ENCODE measurements at places on chromosomes 3 and 15.

DNA sequence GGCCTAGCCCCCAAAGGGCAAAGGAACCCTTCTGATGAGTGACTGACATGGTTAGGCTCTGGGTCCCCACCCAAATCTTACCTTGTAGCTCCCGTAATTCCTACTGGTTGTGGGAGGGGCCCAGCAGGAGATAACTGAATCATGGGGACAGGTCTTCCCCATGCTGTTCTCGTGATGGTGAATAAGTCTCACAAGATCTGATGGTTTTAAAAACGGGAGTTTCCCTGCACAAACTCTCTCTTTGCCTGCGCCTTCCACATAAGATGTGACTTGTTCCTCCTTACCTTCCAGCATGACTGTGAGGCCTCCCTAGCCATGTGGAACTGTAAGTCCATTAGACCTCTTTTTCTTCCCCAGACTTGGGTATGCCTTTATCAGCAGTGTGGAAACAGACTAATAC lies 16.9 kb downstream of the TKT start:
- DNase-seq = no peak

GRCh38 chr15:61715082-61715481 lies 345.2 kb downstream of the VPS13C start:
- DNase-seq = no peak

- no peak for DNase-seq
Measured at GRCh38 chr3:133831966-133832801, 26.6 kb downstream of the SRPRB start.

DNA sequence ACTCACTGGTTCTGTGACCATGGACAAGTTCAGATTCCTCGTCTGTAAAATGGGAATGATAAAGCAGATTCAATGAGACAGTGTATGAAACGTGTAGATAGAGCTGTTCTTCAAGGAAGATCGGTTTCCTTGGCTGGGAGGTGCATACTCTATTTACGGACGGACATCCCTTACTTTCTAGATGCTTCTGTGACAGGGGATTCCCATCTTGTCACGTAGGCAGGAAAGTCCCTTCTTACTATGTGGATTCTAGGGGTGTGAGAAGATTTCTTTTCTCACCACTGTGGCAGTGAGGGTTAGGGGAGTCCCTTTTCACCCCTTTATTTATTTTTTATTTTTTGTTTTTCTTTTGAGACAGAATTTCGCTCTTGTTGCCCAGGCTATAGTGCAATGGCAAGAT lies 180.9 kb upstream of the TBL1XR1 start:
- no peak for DNase-seq

DNA sequence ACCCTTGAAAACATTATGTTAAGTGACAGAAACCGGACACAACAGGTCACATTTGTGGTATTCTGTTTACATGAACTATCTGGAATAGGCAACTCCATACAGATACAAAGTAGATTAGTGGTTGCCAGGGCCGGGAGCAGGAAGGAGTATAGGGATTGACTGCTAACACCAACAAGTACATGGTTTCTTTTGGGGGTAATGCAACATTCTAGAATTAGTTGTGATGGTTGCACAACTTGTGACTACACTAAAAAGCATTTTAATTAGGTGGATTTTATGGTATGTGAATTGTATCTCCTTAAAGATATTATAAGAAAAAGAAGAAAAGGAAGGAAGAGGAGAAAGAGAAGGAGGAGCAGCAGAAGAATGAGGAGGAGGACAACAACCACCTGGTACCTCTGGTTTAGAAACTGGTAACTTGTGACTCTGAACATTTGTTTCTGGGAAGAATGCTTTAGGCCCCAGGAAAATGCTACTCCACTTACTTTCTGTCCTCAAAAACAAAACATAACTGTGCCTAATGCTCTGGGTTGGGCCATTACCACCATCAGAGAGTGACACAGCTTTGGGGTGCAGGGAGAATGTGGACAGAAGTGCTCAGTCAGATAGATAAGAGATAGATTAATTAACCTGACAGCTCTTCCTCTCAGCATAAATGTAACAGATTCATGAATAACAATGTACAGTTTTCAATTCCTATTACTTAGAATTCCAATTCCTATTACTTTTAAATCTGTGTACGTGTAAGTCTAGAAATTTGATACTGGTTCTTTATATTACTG lies 20.3 kb downstream of the SETMAR start:
- DNase-seq = no peak

DNA sequence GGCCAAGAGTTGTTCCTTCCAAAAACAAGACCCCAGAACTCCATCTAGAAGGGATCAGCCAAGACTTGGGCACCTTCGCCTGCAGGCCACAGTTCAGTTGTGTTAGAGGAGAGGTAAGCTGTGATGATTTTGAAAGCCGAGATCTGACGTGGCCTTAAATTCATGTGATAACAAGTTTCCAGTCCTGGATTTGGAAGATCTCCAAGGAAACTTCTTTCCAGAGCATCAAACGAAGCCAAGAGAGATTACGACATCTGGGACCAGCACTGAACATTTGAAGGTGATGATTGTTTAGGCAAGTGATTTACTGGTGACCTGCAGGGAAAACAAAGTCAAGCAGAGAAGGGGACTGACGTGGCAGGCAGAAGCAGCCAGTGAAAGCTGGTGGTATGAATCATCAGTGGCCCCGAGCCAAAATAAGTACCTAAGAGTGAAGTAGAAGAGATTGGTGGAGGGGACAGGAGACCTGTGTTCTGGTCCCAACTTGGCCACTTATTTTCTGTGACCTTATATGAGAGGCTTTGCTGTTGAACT lies 339.0 kb upstream of the PROK2 start:
- DNase-seq = no peak

DNA sequence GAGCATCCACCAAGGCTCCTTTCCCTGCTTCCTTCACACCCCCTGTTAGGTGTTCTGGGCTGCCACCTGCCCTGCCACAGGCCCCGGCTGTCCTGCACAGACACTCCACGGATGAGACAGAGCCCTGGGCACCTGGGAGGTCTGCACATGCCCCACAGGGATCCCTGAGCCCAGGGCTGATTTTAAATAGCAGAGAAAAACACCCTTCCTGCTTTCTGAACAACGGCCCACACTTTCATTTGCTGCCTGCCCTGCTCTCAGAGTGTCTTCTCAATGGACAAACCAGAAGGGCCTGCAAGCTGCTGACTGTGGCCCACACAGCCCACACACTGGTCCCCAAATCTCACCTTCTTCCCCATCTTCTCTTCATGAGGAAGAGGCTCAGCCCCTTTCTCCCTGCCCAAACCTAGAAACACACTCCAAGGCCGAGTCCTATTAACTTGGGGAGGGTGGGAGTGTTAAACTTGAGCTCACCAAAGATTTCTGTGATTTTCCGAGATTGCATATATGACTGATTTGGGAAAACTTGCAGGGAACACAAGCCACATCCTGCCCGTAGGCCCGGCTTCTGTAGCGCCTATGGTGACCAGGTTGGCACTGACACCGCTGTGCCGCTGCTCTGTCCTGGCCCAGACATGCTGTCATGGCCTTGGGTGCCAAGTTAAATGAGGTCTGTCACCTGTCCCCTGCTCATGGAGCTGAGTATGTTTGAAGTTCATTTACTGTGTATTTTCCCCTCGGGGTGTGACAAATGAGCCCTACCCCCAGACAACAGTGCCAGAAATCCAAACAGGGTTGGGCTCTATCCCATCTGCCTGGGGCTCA lies 47.2 kb upstream of the KLF13 start:
- no peak for DNase-seq

DNA sequence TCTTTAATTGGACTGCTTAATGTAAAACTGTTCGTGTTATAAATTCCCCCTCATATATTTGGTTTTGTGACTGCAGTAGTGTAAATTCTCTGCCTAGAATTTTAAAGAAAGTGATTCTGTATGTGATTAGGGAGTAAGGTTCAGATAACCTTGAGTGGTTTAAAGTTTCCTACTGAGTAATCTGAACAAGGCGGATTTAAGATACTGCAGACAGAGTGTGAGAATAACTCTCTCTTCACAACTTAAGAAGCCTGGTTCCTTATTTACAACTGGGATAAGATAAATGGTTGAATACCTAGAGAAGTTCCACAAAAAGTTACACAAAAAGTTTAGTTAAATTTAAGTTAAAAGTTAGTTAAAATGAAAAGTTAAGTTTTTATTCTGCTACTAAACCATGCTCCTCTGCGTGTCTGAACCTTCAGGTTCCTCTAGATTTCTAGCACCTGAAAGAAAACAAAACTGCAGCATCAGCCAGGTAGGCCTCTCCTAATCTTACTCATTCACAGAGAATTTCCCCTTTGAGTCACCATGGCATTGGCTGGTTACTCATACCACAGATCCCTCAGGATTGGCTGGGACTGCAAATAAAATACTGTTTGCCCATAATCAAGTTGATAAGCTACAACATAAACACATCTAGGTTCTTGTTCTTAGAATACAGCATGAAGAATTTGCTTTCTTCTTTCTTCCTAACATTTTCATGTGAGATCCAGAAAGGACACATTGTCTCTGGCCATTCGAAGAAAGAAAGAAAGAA lies at the start of gene ARL14:
ARL14 (plus strand) TSS at position 614 of the 757 bp plus-strand sequence. CDS start 187 bp downstream, outside the sequence.
- no peak for DNase-seq

DNA sequence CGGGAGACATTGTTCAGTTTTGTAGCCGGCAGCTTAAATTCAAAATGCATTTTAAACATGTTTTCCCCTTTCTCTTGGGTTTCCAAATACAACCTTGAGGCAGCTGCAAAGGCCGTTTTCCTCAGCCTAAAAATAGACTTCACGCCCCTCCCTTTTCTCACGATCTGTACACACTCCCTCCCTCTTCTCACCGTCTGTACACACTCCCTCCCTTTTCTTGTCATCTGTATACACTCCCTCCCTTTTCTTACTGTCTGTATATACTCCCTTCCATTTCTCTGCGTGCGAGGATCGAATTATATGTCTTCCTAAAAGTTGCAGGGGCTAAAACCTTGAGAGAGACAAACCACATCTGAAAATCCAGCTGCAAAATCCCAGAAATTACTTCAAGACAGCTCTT lies 8.9 kb downstream of the MUC4 start:
- DNase-seq = no peak

DNA sequence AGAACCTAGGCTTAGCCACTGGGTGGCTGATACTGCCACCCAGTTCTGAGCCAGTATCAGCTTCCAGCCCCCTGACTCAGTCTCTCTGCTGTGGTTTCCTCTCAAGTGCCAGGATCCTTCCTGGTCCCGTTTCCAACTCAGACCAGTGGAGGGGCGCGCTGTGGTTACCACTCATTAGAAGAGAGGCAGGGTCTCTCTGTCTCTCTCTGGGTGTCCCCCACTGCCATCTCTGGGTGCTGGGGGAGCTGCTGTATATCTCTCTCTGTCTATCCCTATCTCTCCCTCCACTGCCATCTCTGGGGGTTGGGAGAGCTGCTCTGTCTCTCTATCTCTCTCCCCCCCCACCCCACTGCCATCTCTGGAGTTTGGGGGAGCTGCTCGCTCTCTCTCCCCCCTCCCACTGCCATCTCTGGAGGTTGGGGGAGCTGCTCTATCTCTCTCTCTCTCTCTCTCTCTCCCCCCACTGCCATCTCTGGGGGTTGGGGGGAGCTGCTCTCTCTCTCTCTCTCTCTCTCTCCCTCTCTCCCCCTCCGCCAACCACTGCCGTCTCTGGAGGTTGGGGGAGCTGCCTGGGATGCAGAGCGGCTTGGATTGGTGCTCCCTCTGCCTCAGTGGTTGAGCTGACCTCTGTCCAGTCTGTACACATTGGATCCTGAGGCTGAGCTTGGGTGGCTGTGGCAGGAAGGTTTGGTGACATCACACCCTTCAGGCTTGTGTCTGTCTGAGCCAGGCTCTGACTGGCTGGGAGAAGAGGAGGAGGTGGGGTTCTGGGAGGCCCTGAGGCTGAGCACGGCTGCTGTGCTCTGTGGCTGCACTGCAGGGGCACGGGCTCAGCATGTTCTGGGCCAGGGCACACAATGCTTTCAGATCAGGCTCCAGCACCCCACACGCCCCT lies 98.9 kb downstream of the APBA2 start:
- DNase-seq = no peak

DNA sequence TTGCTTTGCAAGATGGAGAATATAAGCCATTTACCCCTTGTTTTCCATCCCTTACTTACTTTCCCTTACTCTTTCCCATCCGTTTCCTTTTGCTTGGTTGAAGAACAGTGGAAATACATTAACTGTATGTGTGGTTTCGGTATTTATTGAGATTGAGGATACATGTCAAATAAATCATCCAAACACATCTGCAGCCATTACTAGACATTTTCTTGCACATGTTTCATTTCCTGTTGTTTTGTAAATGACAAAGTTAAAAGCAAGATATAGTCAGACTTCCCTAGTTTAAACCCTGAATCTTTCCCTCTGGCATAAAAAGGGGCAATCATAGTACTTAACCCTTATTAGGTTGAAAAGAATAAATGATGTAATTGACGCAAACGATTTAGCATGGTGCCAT lies 82.1 kb upstream of the BCHE start:
- DNase-seq = no peak

GRCh38 chr15:83565553-83566159 lies 88.3 kb upstream of the ADAMTSL3 start:
- no peak for DNase-seq

- no peak for DNase-seq
Measured at GRCh38 chr3:55725681-55726500, 238.8 kb upstream of the WNT5A start.

DNA sequence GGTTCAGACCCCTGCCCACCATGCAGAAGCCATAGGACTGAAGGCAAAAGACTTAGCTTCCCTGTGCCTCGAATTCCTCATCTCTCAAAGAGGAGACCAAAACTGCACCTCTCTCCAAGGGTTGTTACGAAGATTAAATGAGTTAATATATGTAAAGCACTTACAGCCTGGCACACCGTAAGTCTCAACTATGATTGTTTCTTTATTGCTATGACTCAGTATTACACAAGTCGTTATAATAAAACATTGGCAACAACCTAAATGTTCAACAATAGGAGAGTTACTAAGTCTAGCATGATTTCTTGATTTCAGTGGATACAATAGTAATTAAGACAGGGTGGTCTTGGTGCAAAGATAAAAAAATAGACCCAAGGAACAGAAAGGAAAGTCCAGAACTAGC lies 19.6 kb upstream of the FGD5 start:
- no peak for DNase-seq

DNA sequence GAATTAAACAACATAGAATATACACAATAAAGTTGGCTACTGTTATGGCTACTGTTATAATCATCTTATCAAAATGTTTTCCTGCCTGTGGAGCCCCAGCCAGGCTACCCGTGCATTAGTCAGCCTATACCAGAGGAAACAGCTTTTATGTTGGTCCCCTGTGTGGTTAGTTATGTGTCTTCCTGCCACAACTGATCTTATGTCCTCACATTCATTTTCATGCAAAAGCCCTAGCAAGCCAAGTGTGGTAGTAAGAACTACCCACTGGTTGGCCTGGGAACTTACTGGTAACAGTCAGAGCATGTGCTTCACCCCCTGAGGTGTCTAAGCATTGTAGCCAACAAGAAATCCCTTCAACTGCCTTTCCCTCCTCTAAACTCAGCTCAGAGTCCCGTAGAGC lies 21.8 kb downstream of the MGLL start:
- DNase-seq = peak; percentile 93

GRCh38 chr15:71565006-71565405 lies 245.3 kb upstream of the NR2E3 start:
- DNase-seq = no peak

GRCh38 chr3:196218155-196218712 lies 1.9 kb downstream of the SLC51A start:
- DNase-seq = no peak

All from GDM1 (cell line).